Inflammatory macrophage treated with lipopolysaccharide for 1 hour (primary cell): ENCODE measurements at places on chromosomes 16 and 17.

DNA sequence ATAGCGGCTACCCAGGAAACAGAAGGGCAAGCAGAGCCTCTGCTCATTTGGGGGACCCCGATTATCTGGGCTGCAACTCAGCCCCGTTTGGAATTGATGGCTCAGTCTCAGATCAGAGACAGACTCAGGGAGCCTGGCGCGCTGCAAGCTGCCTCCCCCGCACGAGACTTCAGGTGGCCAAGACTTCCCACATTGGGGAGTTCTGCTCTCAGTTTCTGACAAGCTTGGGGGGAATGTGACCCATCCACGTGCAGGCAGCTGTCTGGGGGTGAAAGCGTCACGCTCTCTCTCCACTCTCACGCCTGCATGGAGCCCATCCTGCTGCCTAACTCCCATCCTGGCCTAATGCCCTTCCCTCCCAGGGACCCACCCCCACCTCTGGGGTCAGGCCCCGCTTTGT is 157.6 kb upstream of the GSE1 start:
- DNase-seq = no peak

GRCh38 chr16:26058326-26058725 is 366.6 kb downstream of the HS3ST4 start:
- no peak for DNase-seq

DNA sequence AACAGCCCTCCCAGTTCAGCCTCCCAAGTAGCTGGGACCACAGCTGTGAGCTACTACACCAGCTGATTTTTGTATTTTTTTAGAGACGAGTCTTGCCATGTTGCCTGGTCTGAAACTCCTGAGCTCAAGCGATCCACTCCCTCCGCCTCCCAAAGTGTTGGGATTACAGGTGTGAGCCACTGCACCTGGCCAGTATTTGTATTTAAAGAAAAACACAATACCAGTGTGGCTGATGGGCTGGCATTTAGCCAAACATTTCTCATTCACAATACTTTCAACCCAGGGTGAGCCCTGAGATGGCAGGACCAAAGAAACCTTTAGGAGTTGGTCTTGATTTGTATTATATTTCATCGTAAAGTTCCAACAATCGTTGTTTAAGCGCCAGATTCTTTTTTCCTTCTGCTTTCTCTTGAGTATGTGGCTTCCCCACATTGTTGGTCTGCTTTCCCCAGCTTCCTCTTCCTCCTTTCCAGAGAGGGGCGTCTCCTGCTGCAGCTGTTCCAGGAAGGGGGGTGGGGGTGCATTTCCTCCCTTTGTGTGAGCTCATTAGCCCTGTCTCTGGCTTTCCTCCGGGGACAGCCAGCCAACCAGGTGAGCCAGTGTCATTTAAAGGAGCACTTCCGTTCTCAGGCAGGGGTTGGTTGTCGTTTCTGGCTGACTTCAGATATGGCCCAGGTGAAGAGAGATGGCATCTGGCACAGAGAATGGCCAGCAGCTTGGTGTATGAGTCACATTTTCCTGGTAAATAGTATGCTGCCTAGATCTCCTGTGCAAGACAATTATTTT is 79.9 kb downstream of the GPRC5B start:
- peak; percentile 48 for DNase-seq

DNA sequence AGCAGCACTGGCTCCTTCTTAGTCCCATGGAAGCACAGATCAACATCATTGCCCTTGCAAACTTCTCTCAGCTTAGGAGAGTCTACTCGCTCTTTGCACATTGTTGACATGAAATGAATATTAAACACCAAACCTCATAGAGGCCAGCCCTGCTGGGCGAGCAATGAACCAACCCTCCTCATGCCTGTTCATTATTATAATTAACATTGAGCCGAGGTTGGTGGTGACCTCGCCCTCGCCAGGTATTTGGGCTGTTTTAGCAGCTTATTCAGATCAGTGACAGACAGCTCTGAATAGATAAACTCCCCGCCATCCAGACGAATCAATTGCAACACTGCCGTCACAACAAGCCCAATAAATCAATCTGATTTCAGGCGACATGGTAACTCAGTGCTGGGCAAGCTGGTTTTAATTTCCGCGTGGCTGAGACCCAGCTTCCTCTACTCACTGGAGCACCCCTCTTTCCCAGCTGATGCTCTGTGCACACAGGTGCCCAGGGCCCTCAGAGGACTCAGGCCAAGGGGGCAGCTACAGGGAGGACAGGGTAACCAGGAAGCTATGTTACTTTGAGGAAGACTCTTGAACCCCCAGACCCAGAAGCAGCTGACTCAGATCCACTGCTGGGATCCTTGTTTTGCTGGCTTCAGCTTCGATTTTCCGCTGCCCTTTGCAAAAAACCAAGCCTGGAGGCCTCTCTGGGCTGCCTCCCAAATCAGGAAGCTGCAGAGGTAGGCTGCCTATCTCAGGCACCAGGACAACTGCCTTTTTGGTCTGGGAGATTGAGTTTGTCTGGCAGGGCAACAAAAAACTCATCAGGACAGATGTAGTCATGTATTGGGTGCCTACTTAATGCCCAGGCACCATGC is 10.7 kb upstream of the SEZ6 start:
- DNase-seq = no peak

DNA sequence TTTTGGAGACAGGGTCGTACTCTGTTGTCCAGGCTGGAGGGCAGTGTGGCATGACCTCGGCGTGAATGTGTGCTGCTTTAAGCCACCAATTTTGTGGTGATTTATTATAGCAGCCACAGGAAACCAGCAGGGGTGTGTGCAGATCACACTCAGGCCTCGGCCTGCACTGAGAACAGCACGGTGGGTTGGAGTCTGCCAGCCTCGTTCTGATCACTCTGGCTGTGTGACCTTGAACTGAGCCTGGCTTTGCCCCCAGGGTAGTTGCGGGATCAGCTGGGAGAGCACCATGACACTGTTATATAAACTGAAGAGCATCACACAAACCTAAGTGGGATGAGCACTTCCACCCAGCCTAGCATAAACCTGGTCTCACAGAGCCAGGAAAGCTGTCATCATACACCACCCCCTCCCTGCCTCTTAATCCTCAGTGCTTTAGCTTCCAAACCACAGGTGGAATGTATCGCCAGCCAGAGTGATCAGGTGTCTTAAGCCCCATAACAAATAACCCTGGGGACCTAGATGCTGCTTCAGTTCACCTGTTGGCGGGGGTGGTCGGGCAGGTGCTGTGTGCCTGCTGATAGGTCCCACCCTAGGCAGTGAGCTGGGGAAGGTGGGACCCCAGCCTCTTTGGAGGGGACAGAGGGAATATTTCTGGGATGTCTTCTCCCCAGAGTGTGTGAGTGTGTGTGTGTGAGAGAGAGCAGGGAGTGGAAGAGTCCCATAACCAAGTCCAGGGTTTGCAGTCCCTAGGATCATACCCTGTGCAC is 28.6 kb upstream of the NDRG4 start:
- no peak for DNase-seq

DNA sequence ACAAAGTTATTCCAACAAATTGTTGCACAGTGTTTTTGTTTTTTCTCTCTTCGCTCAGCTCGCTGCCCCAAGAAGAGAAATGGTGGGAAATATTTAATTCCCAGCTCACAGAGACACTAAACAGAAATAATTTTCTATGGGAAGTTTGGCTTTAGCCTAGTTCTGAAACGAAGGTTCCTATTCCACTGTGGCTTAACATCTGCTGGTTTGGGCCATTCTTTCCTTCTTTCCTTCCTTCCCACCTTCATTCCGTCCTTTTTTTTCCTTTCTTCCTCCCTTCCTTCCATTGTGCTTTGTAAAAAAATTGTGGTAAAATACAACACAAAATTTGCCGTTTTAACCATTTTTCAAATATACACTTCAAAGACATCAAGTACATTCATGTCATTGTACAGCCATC is 393.5 kb upstream of the SOX9 start:
- no peak for DNase-seq

DNA sequence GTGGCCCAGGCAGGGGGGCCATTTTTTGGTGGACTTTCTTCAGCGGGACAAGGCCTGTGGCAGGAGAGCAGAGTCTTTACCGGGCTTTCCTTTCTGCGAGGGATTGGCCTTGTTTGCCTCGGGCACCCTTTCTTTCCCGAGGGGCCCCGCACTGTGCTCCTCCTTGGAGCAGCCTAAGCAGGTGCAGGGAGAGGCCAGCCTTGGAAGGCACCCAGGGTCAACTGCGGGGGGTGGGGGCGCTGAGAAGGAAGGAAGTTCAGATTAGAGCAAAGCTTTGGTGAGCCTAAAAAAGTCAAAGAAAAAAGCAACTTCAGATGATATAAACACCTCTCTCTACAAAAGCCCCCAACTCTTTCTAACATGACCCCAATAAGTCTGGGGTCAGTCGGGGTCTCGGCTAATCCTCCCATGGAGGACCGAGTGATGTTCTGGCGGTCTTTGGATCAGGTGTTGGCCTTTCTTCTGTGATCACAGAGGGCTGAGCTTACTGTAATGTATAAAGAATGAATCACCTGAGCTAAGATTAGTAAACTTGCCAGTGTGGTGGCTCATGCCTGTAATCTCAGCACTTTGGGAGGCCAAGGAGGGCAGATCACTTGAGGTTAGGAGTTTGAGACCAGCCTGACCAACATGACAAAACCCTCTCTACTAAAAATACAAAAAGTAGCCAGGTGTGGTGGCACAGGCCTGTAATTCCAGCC is 63.0 kb downstream of the PGS1 start:
- no peak for DNase-seq

DNA sequence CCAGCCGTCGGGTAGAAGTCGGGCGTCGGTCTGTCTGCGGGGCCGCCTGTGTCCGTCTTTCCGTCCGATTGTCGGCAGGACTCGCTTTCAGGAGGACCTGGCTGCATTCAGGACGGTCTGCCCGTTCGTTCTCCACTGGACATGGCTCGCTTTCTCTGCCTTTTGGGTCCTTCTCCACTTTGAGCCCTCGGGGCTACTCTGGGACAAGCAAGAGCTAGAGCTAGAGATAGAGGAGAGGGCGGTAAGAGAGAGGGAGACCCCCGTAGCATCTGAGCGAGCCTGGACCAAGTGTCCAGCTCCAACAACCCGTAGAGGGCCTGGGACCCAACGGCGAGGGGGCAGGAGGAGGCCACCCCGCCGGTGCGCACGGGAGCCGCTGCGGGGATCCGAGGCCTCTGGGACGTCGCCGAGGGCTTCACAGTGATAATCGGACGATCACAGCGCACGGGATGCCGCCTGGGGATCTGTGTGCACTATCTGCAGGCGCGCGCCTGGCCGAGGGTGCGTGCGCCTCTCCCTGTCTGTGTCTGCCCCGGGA is 4.5 kb downstream of the TBX4 start:
- no peak for DNase-seq
